ENCODE measurements at places on chromosomes 5 and 9.

- no peak overlapping the region for H3K4me3 ChIP-seq
- H3K27me3 ChIP-seq, result no peaks in the 10 kb centered on the region
- H3K36me3 ChIP-seq, result no peaks in the 10 kb centered on the region
Measured at GRCh38 chr5:72697622-72698021, 118.8 kb upstream of the TNPO1 start.

DNA sequence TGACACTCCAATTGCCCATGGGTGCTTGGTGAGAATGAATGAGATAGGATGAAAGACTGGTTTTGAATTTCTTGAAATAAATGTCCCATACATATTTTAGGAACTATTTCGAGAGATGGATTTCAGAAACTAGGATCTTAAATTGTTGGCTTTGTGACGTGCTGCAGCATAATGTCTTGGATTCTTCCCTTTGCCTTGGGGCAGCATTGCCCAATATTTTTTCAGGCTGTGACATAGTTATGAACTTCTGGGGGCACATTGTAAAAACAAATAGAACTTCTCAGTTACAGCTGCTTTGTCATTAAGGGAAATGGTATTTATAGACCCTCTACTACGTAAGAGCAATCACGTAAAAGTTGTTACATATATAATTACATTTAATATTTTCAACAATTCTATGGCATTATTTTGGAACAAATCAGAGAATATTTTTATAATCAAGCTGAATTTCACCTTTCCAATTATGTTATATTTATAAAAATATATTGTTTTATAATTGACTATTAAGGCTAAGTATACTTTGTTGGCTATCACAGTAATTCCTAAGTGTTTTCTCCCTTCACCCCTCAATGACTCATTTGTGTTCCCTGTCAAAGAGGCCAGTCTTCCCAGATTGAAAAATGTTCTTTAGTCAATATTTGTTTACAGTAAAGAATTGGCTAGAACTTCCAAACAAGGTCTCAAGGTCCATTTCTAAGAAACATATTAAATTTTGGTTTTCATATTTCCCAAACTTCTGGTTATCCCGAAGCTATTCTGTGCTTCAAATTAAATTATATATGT lies 1388.3 kb upstream of the ACO1 start:
- no peak overlapping the region for H3K27ac ChIP-seq
- no peaks in the 10 kb centered on the region for H3K27me3 ChIP-seq
- H3K36me3 ChIP-seq, result no peaks in the 10 kb centered on the region

- H3K27ac ChIP-seq, result no peak overlapping the region
- H3K36me3 ChIP-seq, result no peaks in the 10 kb centered on the region
- H3K4me1 ChIP-seq, result no peaks in the 10 kb centered on the region
- no peaks in the 10 kb centered on the region for H3K27me3 ChIP-seq
- H3K4me3 ChIP-seq, result no peak overlapping the region
Measured at GRCh38 chr9:27924502-27924901, 351.2 kb upstream of the C9orf72 start.

DNA sequence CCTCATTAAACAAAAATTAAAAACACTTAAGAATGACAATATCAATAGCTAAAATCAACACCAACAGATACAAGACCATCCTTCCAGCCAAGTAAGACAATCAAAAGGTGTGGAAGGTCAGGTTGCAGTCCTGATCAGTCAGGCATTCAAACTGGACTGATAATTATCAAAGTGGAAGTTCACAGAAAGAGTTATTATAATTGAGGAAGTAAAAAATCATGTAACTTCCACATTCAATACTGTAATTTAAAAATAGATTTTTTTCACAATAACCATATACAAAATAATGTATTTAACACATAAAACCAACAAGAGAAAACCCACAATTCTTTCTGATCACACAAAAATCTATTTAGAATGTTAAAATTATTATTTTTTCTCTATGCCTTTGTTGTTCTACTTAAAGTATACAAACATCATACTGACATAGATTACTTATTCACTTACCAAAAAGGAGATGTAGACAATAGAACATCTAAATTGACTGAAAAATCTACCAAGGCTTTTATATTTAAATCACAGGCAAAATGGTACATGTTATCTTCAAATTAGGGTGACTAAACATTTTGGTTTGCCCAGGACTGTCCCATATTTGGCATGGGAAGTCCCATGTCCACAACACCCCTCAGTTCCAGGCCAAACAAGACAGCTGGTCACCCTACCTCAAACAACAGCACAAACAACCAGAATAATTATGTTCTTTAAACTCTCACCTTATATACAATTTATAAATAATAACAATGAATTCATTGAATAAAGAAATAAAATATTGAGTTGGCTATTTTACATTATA lies 142.5 kb upstream of the SLC24A2 start:
- no peak overlapping the region for H3K4me3 ChIP-seq
- no peak for DNase-seq
- no peak overlapping the region for H3K27ac ChIP-seq
- no peaks in the 10 kb centered on the region for H3K36me3 ChIP-seq
- H3K4me1 ChIP-seq, result peaks cover 29% of the 10 kb centered on the region

DNA sequence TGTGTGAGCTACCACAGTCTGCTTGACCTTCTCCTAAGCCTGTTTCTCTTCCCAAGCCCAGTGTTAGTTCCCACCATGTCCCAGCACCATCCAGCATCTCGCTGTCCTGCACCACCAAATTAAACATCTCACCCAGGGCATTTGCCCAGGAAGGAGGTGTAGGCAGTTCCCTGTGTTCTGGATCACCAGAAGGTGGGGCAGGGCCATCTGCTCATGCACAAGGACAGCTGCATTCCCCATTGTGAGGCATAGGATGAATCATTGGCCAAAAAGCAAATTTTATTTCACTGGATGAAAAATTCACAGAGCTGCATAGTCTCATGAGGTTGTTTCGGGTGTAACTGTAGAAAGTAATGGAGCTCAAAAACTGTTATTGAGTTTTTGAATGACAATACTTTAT lies 89.5 kb upstream of the GRIA1 start:
- no peaks in the 10 kb centered on the region for H3K36me3 ChIP-seq
- H3K4me3 ChIP-seq, result no peak overlapping the region
- DNase-seq, result no peak
- no peaks in the 10 kb centered on the region for H3K4me1 ChIP-seq

DNA sequence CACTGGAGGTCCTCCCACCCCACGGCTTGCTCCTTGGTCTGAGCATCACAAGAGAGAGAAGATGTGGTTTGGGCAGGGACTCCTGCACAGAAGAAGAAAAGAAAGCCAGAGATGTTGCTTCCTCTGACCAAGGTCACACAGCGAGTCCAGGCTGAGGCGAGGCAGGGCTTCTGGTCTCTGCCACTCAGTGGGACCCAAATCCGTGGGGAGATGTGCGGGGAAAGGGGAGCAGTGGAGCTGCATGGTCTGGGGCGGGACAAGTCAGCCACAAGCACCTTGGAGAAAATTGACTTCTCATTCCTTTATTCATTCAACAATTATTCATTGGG lies 150.9 kb downstream of the C9orf50 start:
- no peak for DNase-seq
- no peaks in the 10 kb centered on the region for H3K36me3 ChIP-seq
- no peaks in the 10 kb centered on the region for H3K27me3 ChIP-seq
- no peaks in the 10 kb centered on the region for H3K4me1 ChIP-seq
- no peak overlapping the region for H3K27ac ChIP-seq

- H3K27me3 ChIP-seq, result no peaks in the 10 kb centered on the region
- no peaks in the 10 kb centered on the region for H3K4me1 ChIP-seq
- no peak overlapping the region for H3K4me3 ChIP-seq
- no peak for DNase-seq
Measured at GRCh38 chr5:153636670-153637451, 146.4 kb downstream of the GRIA1 start.

GRCh38 chr9:108156270-108156998 lies 666.9 kb upstream of the KLF4 start:
- no peaks in the 10 kb centered on the region for H3K36me3 ChIP-seq
- peaks cover 12% of the 10 kb centered on the region for H3K4me1 ChIP-seq
- H3K27ac ChIP-seq, result peak overlapping the region; percentile 22

DNA sequence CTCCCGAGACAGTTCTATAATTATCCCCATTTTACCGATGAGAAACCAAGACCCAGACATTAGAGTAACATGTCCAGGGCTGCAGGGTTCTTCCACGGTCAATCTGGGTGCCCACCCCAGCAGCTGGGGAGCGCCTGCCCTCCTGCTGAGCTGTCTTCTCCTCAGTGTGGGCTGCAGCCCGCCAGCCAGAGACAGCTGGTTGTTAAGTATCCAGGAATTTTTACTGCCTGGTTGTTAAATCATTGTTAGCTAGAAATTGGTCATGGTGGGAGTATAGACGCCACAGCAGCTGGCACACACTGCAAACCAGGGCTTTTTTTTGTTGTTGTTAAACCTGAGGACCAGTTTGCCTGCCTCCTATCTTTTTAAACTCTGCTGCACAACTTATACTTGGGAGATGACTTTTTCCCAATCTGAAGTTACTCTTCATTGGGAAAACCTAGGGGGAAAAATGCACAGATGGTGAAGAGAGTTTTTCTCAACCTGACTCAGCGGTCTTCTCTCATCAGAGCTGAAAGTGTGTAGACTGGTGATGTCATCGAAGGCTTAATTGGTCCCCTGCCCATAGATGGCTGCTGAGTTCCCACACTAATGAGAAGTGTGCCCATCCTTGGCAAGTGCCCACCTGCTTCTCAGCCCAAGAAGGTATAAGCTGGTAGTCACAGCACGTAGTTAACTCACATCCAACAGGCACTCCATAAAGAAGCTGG lies 208.6 kb downstream of the DRD1 start:
- DNase-seq, result no peak
- no peak overlapping the region for H3K27ac ChIP-seq
- no peak overlapping the region for H3K4me3 ChIP-seq
- no peaks in the 10 kb centered on the region for H3K4me1 ChIP-seq

DNA sequence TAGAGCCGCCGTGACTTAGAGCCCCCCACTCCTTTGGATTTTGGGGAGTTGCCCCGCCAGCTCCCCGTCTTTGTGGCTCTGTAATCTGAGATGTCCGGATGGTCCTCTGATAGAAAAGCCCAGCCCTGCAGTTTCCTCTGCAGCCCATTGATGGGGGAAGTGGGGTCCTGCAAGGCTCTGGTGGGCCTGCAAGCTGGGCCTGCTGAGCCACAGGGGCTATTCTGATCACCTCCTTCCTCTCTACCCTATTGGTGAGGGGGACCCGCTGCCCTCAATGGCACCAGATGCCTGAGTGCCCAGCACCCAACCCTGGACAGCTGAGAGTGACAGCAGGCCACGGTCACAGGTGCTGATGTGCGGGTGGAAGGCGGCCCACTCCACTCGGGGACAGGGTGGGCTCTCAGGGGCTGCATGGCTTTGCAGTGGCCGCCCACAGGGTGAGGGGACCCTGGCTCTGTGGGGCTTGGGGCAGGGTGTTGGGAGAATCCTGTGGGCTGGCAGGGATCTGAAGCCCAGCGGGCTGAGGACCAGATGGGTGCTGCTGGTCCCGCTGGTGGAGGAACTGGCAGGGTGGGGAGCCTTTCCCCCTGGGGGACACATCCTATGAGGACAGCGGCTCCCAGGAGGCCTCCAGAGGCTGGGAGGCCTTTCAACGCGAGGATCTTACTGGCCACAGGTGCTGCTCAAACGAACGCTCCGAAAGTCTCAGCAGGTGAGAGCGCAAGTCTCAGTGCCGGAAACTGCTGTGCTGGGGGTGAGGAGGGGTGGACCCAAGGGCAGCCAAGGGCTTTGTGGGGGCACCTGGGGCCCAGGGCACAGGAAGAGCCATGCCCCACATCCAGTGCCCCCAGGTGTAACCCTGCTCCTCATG lies 30.0 kb upstream of the LPCAT1 start:
- H3K4me1 ChIP-seq, result no peaks in the 10 kb centered on the region
- DNase-seq, result no peak
- no peaks in the 10 kb centered on the region for H3K36me3 ChIP-seq
- no peak overlapping the region for H3K27ac ChIP-seq

GRCh38 chr5:41921874-41922273 lies 3.2 kb upstream of the FBXO4 start:
- DNase-seq, result no peak
- H3K27ac ChIP-seq, result no peak overlapping the region
- peaks cover 24% of the 10 kb centered on the region for H3K4me1 ChIP-seq
- no peak overlapping the region for H3K4me3 ChIP-seq
- no peaks in the 10 kb centered on the region for H3K27me3 ChIP-seq

GRCh38 chr9:108047264-108047663 lies 557.7 kb upstream of the KLF4 start:
- no peak overlapping the region for H3K4me3 ChIP-seq
- no peak overlapping the region for H3K27ac ChIP-seq
- H3K4me1 ChIP-seq, result no peaks in the 10 kb centered on the region
- H3K27me3 ChIP-seq, result no peaks in the 10 kb centered on the region

GRCh38 chr5:172800088-172800551 lies 29.1 kb upstream of the DUSP1 start:
- no peak overlapping the region for H3K4me3 ChIP-seq
- H3K36me3 ChIP-seq, result no peaks in the 10 kb centered on the region

DNA sequence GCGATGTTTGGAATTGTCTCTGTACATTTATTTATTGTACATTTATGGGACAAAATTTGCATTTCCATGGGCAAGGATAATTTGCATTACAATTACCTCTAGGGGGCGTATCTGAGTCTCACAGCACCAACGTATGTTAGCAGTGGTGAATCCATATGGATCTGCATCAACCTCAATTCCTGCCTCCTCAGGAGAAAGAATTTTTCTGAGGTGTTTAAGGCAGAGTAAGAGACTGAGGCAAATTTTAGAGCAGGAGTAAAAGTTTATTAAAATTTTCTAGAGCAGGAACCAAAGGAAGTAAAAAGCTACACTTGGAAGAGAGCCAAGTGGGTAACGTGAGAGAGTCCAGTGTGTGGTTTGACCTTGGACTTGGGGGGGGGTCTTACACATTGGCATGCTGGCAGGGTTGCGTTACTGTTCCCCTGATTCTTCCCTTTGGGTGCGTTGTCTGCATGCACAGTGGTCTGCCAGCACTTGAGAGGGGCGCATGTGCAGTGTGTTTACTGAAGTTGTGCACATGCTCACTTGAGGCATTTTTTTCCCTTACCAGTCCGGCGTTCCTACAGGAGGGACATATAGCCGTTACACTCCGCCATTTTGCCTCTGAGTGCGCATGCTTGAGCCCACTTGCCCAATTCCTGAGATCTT lies 21.0 kb upstream of the RAB14 start:
- no peaks in the 10 kb centered on the region for H3K4me1 ChIP-seq
- no peaks in the 10 kb centered on the region for H3K27me3 ChIP-seq
- no peak overlapping the region for H3K27ac ChIP-seq

- H3K4me3 ChIP-seq, result no peak overlapping the region
- peaks cover 41% of the 10 kb centered on the region for H3K4me1 ChIP-seq
- no peak for DNase-seq
- H3K27me3 ChIP-seq, result peaks cover 22% of the 10 kb centered on the region
- H3K27ac ChIP-seq, result peak overlapping the region; percentile 54
Measured at GRCh38 chr9:121692606-121693387, 41.4 kb downstream of the DAB2IP start.

DNA sequence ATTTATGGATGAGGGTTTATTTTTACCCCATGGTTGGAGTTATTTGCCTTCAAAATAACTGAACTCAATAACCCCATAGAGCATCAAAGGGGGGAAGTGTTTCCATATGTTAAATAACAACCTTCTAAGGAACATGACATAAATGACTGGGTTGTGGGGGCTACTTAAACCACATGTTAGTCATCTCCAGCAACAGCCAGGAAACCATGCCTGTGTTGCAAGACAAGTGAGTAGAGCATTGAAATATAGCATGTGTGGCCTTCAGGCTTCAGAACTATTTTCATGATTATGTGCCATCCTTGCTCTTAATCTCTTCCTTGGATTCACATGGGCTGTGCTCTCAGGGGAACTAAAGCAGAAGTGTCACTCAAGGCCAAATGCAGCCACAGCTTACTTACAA lies 431.2 kb downstream of the AGTPBP1 start:
- no peak overlapping the region for H3K27ac ChIP-seq
- no peaks in the 10 kb centered on the region for H3K4me1 ChIP-seq
- no peaks in the 10 kb centered on the region for H3K27me3 ChIP-seq
- no peaks in the 10 kb centered on the region for H3K36me3 ChIP-seq
- no peak for DNase-seq
